ENCODE measurements at places on chromosomes 11 and 22. TPM values are rescaled to one million over a fixed set of nuclear protein-coding genes. Genes with fewer than 3 reads are reported as not detected.
A peak's percentile ranks its signal among the peaks of the same experiment; 100 is the strongest.

GRCh38 chr11:2701898-2702434, 2.2 kb upstream of the KCNQ1OT1 start:
- no peak for DNase-seq

- peak; percentile 40 for DNase-seq
These were observed 451 bp upstream of the HDHD5 start for GRCh38 chr22:17159504-17159951.

GRCh38 chr22:34462795-34463194, 542.5 kb upstream of the LARGE1 start:
- DNase-seq: no peak

DNA sequence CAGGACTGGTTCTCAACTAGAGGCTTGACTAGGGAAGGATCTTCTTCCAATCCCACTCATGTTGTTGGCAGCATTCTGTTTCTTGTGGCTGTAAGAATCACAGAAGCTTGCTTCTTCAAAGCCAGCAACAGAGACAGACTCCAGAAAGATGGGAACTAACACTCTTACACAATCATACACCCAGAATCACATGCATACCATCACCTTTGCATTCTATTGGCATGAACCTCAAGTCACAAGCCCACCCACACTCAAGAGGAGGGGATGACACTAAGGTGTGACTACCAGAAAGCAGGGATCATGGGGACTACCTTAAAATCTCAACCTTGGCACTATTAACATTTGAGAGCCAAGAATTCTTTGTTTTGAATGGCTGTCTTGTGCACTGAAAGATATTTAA, 13.6 kb upstream of the PANX3 start:
- DNase-seq: no peak

DNA sequence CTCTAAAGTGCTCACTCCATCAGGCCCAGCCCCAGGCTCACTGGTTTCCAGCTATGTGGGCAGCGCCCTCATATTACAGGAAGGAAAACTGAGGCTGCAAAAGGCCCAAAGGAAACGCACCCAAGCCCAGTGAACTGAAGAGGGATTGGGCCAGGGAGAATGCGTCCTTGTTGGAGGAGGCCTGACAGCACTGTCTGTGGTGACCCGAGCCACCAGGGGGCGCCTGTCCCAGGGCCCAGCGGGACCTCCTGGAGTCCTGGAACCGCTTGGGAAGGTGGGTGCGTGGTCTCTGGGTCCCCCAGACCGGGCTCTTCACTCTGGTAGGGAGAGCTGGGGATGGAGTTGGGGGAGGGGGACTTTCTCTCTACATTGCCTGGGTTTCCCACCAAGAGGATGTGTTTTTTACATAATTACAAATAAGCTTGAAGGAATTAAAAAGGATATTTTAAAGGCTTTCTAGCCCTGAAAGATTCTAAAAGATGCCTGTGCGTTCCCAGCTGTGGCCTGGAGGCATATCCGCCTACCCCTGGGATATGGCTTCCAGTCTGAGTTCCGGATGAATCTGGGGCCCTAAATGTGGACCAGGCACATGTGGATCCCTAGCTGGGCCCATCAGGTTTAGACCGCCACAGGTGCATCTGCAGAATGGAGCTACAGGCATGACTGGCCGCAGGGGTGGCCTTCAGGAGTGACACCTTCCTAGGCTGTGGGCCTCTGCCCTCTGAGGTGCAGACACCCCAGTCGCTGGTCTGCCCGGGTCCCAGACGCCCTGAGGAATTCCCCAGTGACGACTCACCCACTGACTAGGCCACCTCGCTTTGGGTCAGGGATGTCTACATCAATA, 4.2 kb downstream of the SPI1 start:
- DNase-seq: peak; percentile 74

DNA sequence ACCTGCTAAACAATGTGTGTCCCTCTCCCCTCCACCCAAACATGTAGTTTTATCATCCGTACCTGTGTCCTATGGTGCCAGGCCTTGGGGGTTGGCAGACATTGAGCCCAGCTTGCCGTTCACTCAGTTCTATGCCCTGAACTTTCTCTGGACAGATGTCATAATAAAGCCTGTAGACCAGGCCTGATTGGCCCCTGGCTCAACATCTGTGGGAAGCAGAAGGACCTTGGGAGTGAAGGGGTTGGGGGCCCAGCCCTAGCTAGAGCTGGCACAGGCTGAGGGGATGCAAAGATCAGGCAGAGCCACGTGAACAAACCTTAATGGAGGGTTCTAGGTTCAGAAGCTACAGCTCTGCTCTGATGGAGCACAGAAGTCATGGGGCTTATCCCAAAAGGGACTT, 600.6 kb downstream of the BUD13 start:
- DNase-seq: no peak

GRCh38 chr22:23518376-23519187, 61.5 kb downstream of the IGLL1 start:
- DNase-seq: no peak

DNA sequence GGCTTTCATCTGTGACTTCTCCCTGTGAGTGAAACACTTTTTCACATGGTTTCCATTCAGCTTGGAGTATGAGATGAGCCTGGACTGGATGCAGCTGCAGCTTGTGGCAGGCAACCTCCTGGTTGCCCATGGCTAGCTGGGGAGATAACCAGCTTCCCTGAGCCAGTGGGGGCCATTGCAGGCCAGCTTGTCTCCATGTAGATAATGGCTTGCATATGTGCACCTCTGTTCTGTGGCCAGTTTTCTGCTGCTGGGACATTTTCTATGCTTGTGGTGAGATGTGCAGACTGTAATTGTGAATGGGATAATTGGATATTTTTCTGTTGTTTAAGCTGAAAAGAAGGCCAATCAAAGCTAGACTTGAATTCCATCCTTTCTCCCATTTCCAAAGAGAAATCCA, 38.5 kb downstream of the INSC start:
- DNase-seq: no peak

Gene DNAJC4
- 9.0 TPM for total RNA-seq

Gene OR2D2
- total RNA-seq: not detected

Gene BTG4
- not detected for total RNA-seq

Gene NCAM1
- total RNA-seq: 23.6 TPM

Gene CELSR1
- 4.3 TPM for total RNA-seq

Gene SYT12
- total RNA-seq: not detected

Gene OR51B5
- not detected for total RNA-seq
